ENCODE measurements at places on chromosomes 2 and 18.

GRCh38 chr2:136136931-136137330 lies 19.0 kb upstream of the CXCR4 start:
- DNase-seq = peak; percentile 65

DNA sequence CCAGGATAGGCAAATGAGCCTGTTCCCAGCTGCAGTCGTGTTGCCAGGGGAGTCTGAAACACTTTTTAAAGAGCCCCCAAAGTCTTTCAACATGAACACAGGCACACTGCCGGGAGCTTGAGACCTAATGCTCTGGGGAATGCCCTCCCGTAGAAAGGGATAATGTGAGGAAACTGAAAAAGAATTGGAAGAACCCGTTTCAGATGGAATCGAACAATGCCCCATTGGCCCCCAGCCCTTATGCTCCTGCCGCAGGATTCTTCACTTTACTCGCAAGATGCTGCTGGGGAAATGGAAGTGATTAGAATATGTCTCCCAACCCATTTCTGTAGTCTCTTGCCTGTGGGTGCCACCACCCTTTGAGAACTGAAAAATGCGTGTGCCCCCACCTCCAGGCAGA lies 136.3 kb upstream of the GATA6 start:
- no peak for DNase-seq

DNA sequence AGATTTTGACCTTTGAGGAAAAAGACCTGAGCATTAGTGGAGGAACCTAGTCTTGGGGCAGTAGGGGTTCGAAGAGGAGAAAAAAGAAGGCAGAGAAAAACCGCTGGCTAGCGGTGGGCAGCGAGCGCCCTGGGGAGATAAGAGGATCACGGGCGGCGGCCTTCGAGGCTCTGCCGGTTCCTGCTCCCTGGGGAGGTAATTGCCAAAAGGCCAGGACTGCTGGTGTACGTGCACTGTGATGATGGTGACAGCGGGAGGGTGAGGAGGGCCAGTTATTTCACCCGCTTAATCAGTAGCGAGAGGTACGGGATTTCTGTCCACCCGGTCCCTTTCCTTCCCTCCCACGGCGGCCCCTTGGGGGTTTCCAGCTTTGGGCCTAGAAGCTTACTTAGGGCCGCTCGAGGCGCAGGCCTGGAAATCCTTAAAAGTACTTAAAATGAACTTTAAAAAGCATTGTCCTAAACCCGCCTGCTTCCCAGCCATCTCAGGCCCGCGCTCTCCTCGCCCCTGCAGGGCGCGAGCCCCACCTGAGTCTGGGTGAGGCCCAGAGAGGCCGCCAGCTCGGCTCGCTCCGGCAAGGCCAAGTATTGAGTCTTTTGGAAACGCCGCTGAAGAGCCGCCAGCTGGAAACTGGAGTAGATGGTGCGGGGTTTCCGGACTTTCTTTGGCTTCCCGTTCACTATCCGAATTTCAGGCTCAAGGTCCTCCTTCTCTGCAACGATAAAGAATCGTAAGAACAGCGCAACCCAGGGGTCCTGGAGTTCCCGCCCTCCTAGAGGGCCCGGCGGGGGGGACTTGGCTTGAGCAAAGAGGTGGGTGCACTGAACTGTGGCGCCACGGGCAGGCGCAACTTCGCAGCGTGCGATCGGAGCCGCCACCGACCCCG lies 1.5 kb downstream of the DLX2 start:
- DNase-seq = no peak

- no peak for DNase-seq
These were observed 13.1 kb upstream of the GPR17 start for GRCh38 chr2:127632592-127633489.

DNA sequence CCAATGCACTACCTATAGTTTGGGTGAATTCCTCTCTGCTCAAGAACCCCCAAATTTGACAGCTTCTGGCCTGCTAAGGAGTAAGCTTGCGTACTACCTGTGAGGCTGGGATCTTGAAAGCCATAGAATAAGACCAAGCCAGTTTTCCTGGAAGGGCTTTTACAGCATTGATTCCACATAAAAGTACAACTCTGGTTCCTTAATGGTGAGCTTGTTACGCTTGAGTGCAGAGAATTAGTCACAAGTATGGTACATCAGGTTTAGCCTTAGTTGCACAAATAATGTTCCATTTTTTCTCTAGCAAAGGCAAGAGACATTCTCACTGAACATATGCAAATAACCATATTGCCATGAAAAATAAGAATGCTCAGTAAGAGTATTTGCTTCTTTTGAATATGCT lies 39.1 kb upstream of the STK39 start:
- DNase-seq = no peak

- DNase-seq = no peak
These were observed 290.8 kb upstream of the MC4R start for GRCh38 chr18:60663060-60663989.

GRCh38 chr2:138267161-138267901 lies 234.2 kb upstream of the SPOPL start:
- DNase-seq = no peak

- DNase-seq = no peak
These were observed 43.5 kb downstream of the SLC38A11 start for GRCh38 chr2:164911832-164912231.

- no peak for DNase-seq
These were observed 105.3 kb upstream of the TTN start for GRCh38 chr2:178912416-178913048.

- DNase-seq = no peak
These were observed 102.2 kb downstream of the DLGAP1 start for GRCh38 chr18:4352746-4353551.

DNA sequence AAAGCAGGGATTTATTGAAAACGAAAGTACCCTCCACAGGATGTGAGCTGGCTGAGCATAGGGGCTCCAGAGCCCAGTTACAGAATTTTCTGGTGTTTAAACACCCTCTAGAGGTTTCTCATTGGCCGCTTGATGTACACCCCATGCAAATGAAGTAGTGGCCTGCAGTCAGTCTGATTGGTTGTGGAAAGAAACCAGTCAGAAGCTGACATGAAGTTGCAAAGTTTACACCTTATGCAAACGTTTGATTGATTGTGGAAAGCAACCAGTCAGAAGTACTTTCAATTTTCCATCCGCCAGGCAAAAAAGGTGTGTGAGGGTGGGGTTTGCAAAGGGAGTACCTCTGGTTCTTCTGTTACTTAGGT lies 62.3 kb downstream of the VWA3B start:
- peak; percentile 40 for DNase-seq

DNA sequence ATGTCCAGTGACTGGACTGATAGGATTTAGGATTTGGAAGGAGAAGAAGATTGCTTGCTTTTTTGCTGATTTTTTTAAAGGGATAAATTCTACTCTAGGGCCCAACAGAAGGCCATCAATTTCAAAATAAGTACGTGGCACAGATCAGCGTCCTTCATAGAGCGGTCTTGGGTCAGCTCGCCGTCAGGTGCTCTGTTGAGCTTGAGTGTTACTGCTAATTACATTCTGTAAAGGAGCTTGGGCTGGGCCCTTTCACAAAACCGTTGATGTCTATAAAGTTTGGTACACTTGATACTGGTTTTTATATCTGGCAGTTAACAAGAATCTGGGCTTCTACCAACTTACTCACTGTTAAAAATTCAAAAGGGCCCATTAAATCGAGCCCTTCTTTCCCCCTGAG lies 45.4 kb downstream of the ARMC9 start:
- no peak for DNase-seq

DNA sequence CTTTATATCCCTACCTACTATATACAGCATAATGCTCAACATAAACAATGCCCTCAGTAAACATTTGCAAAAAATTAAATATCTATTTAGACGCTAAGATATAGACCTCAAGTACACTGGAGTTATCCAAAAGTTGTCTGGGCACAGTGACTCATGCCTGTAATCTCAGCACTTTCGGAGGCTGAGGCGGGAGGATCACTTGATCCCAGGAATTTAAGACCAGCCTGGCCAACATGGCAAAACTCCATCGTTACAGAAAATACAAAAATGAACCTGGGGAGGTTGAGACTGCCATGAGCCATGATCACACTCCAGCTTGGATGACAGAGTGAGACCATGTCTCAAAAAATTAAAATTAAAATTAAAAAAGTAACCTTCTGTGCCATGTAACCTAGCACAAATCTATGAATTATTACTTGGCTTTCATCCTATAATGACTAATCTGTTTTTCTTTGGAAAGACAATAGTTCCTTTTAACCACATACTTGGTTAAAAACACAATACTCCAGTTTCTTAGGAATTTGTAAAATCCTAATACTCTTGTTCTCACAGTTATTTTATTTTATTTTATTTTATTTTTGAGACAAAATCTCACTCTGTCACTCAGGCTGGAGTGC lies 6.7 kb upstream of the TNFAIP6 start:
- no peak for DNase-seq

DNA sequence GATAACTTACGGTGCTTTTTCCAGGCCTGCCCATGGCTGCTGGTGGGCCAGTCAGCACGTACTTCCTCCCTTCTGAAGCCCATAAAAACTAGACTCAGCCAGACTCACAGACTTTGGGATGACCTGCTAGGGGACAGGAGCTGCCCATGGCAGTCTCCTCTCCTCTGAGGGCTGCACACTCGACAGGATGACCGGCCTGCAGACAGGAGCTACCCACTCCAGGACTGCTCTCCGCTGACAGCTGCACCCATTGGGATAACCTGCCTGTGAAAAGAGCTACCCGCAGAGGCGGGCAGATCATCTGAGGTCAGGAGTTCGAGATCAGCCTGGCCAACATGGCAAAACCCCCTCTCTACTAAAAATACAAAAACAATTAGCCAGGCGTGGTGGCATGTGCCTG lies 75.4 kb downstream of the EPB41L3 start:
- no peak for DNase-seq

DNA sequence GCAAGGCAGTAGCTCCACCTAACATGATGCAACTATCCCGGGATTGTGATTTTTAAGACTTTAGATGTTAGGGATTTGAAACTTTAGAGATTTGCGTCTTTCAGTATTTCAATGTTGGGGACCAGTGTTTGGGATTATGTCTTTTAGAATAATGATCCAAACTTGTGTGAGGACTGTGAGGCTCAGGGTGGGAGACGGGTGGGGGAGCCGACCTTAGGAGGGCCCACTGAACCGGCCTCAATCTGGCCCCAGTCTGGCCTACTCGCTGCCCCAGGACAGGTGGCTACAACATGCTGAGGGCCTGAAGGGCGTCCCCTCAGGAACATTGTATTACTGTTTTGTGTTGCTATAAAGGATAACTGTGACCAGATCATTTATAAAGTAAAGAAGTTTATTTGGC lies 10.7 kb downstream of the AMER3 start:
- no peak for DNase-seq

DNA sequence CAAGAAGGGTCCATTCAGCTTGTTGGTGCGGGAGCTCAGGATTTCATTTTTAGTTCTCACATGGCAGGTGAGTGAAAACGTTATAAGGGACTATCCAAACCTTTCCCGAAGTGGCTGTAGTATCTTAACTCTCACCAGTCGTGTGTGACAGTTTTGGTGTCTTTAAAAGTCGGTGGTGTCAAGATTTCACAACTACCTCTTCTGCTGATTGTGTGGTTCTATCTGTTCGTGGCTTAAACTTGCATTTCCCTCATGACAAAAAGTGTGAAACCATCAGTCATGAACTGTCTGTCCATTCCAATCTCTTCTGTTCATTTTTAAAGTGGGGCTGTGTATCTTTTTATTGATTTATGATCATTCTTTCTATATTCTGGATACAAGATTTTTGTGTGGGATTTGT lies 3.8 kb upstream of the AQP12B start:
- no peak for DNase-seq

- DNase-seq = no peak
These were observed 27.2 kb downstream of the SERPINB8 start for GRCh38 chr18:63997041-63997440.

GRCh38 chr2:185137700-185138099 lies 539.4 kb downstream of the ZNF804A start:
- DNase-seq = no peak

DNA sequence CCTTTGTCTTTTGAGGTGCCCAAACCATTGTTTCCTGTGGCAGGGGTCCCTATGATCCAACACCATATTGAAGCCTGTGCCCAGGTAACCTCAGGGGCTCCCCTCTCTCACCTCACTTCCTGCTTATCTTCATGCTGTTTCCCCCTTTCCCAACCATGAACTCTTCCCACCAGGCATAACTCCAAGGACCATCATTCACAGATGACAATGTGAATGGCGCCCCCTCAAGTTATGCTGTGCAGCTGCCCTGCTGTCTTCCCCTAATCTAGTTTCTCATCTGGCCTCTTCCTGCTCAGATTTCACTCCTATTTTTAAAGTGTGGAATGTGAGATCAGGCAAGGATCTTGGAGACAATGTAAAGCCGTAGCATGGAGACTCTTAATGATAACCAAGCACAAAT lies 1.4 kb downstream of the GMPPA start:
- DNase-seq = no peak

DNA sequence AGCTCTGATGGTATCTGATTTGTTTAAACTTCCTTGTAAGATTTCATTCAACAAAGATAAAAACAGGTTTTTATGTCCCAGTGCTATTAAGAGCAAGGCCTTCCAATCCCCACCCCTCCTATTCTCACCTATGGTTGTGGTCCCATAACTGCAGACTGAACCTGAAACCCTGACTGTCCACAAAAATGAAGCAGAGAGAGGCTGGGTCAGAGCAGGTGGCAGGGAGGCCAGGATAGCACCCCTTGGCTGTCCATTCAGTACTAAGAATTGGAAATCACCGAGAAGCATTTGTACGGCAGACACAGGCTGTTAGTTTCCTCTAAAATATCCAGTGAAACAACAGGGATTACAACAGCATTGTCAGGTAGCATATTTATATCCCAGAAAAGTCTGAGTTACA lies 37.3 kb upstream of the FMNL2 start:
- no peak for DNase-seq

- no peak for DNase-seq
These were observed 99.7 kb downstream of the ICA1L start for GRCh38 chr2:202771741-202772460.

DNA sequence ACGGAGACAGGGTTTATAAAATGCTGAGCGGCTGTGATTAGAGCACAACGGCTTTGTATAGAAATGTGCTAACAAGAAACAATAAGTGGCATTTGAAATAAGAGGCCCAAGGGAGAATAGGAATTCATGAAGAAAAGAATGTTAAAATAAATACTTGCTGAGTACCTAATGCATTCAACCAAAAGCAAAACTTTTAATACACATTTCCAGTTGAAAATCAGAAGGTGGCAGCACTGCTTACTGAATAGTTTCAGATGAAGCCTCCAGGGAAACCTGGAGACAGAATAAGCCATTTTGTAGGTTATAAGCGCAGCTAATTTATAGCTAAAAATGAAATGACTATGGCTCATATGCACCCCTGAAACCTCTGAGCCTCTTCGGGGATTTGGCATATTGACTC lies 286.6 kb downstream of the DPP10 start:
- no peak for DNase-seq

- DNase-seq = no peak
These were observed 10.4 kb upstream of the NAPG start for GRCh38 chr18:10515456-10515855.

GRCh38 chr18:55404136-55404830 lies 183.7 kb downstream of the TCF4 start:
- DNase-seq = no peak

- no peak for DNase-seq
These were observed 384.4 kb downstream of the TSN start for GRCh38 chr2:122139739-122140420.

DNA sequence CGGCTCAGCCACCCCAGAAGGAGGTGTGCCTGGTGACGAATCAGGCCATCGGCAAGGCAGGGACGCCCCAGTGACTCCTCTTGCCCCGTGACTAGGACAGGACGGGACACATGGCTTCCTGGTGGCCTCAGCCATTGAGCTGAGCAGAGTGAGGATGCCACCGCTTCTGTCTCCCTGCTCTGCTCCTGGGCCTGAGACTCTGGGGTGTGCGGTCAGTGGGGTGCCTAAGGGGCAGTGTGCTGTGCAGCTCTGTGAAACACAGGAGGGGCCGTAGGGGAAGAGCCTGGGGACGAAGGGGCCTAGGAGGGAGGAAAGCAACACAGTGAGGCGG lies 24.3 kb downstream of the IGFBP5 start:
- DNase-seq = no peak
